Right renal cortex interstitium (tissue), 3 donors: ENCODE measurements at places on chromosomes 16 and 17.

DNA sequence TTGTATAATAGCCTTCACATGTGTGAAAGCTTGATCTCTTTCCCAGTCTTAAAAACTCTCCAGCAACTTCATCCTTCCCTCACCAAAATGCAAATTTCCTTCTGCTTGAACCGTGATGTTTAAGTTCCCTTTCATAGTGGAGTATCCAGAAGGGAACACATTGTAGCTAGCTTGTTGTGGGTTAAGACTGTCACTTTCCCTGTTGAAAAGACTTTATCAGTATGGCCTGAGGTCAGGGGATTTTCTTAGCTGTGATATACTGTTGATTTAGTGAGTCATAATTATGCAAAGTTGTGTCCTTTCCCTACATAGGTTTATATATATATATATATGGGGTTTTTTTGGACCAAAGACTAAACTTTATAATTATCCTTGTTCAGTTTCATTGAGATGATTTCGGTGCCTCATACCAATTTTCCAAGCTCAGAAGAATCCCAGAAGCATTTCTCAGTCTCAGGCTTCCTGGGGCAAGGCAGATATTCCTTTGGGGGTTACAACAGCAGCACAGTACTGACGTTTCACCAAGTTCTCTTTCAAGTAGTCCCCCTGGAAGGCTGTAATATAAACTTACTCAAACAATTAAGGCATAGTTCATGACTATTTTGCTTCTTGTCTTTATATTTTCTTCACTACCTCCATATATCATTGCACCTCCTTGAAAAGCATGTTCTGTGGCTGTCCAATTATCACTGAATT, 35.7 kb downstream of the ESRP2 start:
- no peak for DNase-seq

GRCh38 chr16:83197450-83197849, 570.7 kb downstream of the CDH13 start:
- DNase-seq: no peak

- DNase-seq: no peak
Measured at GRCh38 chr17:43126911-43127290, 1.7 kb upstream of the BRCA1 start.

DNA sequence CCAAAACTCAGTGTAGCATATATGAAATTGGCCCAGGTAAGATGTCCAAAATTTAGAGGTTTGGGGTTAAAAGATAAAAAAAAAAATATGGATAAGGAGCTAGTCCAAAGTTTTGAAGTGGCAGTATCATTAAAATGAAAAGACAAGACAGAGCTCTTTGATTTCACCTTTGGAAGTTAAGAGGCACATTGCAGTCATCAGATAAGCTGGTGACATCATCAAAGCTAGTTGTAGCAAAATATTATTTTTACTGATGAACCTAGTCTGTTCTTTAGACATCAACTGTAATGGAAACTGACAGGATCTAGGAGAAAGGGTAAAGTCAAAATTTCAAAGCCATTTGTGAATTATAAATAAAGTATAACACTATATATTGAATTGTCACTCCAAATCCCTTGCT, 603.7 kb upstream of the CDH8 start:
- no peak for DNase-seq

DNA sequence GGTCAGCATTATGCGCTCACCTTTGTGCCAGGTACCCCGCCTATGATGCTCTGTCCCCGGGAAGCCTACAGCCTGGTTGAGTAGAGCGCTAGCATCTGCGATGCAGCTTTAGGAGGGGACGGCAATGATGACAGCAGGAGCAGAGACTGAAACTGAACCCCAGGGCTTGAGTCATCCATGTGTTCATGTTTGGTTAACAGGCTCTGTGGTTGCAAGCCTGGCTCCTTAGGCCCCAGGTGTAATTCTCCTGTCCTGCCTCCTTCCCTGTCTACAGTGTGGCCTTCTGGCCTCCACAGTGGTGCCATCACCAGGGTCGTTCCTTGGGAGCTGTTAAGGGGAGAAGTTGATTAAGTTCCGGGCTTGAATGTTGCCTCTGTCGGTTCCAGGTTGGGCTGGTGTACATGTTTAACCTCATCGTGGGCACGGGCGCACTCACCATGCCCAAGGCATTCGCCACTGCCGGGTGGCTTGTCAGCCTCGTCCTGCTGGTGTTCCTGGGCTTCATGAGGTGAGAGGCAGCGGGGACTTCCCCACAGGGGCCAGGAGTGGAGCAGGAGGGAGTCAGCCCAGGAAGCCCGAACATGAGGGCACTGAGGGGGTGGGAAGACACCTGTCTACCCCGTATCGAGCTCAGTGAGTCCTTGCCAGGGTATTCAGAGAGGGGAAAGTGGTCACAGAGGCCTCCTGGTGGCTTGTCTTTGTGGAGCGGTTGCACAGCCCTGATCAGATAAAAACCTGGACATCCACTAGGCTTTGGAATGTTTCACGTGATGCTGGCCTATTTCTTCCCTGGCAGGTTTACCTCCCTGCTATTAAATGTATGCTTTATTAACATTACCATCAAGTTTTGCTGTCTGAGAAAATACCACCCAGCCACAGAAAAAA, 9.2 kb upstream of the NAT9 start:
- no peak for DNase-seq

DNA sequence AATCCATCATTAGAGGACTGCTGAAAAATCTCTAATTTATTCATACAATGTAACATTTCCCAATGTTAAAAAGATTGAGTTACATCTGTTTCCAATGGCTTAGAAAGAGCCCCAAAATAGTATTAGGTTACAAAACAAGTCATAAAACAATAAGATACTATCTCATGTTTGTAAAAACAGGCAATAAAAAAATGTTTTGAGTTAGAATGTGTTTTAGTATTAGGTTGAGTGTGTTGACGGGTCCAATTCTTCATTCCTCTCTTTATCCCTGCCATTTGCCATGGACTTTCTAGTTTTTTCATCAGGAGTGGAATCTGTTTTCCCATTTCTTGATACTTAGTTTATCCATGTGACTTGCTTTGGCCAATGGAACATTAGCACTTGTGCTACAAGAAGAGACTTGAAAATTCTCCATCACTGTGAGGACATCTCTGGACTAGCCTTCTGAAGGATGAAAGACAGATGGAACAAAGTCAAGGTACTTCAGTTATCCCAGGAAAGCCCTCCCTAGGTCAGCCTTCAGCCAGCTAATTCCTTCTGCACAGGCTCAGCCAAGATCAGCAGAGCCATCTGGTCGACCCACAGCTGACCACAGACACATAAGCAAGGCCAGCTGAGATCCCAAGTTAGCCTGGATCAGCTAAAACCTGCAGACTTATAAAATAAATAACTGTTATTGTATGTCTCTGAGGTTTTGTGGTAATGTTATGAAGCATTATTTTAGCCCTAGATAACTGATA, 83.3 kb downstream of the HS3ST3A1 start:
- DNase-seq: no peak

DNA sequence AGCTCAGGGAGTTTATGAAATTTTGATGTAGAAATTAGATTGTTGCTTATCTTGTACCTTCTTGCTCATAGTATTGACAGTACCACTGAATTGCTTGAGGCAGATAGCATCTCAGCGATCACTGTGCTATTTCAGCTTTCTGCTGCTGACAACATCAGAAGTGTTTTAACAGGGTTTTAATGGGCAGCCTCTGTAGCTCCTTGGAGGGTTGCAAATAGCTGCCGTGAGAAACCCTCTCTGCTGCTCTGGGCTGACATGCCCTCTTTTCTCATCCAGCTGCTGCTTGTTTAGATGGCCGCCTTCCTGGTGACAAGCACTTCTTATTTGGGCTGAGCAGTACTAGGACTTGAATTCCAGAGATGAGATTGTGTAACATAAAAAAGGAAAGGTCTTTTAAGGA, 180.2 kb upstream of the TBX2 start:
- no peak for DNase-seq

- DNase-seq: no peak
Measured at GRCh38 chr17:56489980-56490379, 103.5 kb upstream of the NOG start.

- DNase-seq: no peak
Measured at GRCh38 chr16:19874026-19874425, 10.6 kb downstream of the GPRC5B start.

DNA sequence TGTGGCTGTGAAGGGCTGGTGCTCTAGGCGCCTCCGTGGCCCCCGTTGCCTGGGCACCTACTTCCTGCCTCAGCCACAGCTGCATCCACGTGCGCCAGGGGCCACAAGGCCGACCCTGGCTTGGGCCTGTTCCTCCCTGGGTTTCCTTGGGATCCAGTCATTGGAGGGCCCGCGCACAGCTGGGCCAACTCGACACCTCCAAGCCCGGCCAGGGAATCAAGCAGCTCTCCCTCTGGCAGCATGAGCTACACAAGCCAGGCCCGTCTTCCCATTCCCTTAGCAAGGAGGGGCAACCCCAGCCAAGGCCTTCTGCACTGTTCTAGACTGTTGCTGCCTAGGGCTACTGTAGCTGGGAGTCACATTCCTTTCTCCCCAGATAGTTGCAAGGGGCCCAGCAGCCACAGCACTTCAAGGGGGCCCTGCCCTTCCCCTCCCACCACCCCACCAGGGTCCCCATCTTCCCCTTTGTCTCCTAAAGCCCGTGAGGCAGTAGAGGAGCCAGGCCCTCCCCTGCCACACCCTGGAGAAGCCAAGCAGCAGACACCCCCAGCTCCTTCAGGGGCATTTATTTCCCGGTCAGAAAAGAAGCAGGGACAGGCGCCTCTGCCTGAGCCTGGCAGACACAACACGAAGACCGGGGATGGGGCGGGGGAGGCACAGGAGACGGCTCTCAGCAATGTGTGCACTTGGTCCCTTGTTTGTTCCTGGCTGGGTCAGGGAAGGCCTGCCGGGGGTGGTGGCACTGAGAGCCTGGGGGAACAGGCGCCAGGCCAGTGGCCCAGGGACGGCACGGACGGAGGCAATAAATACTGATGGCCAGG, 3.8 kb downstream of the ARHGDIA start:
- DNase-seq: no peak

GRCh38 chr17:27917000-27917399, 23.8 kb upstream of the LYRM9 start:
- DNase-seq: no peak

DNA sequence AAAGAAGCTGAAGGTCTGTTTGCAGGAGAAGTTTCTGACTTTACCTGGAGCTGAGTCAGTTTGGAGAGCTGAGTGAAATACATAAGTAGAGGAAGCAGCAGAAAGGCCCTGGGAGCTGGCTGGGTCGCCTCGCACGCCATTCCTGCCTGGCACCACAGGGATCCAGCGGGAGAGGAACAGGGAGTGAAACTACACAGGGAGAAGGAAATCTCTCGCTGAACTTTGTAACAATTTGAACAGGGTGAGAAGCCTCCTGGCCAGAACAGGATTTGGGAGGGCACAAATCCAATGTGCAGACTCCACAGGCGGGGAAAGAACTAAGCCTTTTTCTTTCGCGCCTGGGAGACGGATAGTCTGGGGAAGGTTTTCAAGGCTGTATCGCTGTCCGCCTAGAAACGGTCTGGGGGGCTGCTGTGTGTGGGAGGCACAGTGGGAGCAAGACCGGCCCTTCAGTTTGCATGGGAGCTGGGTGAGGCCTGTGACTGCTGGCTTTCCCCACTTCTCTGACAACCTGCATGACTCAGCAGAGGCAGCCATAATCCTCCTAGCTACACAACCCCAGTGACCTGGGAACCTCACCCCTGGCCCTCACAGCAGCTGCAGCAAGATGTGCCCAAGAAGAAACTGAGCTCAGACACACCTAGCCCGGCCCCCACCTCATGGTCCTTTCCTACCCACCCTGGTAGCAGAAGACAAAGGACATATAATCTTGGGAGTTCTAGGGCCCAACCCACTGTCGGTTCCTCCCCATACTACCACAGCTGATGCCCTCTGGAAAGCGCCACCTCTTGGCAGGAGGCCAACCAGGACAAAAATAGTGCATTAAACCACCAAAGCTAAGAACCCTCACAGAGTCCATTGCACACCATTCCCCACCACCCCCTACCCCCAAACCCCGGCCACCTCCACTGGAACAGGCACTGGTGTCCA, 778.6 kb downstream of the KCNJ2 start:
- DNase-seq: no peak

DNA sequence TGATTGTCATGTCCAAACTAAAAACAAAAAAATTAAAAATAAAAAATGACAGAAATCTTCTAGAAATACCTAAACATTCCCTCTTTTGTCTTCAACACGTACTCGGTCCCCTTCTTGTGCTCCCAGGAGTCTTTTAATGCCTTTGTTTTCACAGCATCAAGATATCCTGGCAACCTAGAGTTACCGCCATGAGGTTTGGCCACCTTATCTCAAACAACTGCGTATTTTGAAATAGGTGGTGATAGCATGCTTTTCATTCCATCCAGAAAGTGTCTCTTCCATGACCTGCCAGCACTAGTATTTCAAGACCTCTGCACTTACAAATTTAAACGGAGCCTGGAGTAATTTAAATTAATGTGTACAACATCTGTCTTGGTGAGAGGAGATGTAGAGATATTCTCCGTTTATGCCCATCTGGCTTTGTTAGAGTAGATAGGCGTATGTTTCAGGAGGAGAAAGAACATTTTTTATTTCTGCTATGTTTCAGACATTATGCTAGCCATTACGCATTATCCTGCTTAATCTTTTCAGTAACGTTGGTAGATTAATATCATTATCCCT, 42.0 kb downstream of the RBFOX1 start:
- DNase-seq: no peak

GRCh38 chr16:84785843-84786581, 33.8 kb upstream of the CRISPLD2 start:
- DNase-seq: peak; percentile 15

- DNase-seq: no peak
Measured at GRCh38 chr16:57892041-57892440, 78.9 kb downstream of the CNGB1 start.

- no peak for DNase-seq
Measured at GRCh38 chr17:7419819-7420610, at the start of gene SPEM1. SPEM1 (plus strand) TSS chr17:7420324; CDS start chr17:7420385, 61 bp downstream.

- no peak for DNase-seq
Measured at GRCh38 chr16:48526058-48526957, 83.7 kb downstream of the N4BP1 start.

- no peak for DNase-seq
Measured at GRCh38 chr17:4949321-4950074, 1.2 kb upstream of the PFN1 start.

DNA sequence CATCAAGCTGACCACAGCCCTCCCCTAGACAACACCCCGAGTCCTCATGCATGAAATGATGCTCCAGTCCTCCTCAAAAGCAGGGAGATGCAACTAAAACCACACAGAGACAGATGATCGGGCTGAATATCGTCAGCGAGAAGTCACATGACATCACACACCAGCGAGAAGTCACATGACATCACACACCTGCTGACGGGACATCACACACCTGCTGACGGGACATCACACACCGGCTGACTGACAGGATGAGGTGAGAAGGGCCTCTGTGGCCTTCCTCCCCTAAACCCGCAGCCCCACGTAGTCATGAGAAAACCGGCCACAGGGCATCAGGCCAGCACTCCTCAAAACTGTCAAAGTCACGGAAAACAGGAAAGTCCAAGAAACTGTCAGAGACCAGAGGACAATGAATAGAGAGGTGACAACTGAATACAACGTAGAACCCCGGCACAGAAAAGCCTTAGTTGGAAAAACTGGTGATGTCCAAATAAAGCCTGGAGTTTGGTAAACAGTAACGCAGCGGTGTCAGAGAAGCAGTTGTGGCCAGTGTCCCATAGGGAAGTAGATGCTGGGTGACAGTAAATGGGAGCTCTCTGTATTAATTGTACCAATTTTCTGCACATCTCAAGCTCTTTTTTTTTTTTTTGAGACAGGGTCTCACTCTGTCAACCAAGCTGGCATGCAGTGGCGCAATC, 14.3 kb downstream of the LITAF start:
- DNase-seq: no peak

GRCh38 chr16:626787-627453, 3.9 kb upstream of the WFIKKN1 start:
- DNase-seq: no peak
